ENCODE measurements at places on chromosomes 5 and 9.

DNA sequence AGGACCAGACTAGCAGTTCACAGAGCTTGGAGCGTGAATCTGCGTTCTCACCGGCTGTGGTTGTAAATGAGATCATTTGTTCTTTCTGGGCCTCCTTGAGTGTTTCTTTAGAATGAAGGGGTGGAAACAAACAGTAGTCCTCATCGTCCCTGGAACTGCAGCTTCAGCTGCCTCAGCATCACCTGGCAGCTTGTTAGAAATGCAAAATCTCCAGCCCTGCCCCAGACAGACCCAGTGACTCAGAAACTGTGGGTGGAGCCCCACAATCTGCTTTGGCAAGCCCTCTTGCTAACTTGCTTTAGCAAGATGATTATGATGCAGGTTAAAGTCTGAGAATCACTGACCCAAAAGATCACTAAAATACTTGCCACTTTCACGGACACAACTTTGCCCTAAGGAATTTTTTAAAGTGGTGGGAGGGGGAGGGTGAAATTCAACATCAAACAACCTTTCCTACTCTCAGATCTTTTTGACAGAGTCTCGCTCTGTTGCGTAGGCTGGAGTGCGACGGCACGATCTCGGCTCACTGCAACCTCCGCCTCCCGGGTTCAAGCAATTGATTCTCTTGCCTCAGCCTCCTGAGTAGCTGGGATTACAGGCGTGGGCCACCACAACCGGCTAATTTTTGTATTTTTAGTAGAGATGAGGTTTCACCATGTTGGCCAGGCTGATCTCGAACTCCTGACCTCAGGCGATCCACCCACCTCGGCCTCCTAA is 86.0 kb downstream of the BRINP1 start:
- DNase-seq: no peak

DNA sequence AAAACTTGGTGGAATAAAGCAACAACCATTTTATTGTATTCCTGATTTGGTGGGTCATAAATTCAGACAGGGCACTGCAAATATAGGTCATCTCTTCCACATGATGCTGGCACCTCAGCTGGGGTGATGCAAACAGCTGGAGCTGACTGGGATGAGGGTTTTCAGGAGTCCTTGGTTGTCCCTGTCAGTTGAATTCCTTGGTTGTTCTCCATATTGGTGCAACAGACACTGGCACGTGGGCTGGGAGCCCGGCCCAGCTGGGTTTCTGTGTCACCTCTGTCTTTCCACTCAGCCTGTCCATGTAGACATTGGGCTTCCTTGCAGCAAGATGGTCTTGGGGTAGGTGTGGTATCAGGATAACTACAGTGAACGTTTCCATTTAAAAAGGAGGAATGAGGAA is 518.0 kb upstream of the MEF2C start:
- no peak for DNase-seq

GRCh38 chr5:11411621-11412020 is 492.6 kb downstream of the CTNND2 start:
- no peak for DNase-seq

DNA sequence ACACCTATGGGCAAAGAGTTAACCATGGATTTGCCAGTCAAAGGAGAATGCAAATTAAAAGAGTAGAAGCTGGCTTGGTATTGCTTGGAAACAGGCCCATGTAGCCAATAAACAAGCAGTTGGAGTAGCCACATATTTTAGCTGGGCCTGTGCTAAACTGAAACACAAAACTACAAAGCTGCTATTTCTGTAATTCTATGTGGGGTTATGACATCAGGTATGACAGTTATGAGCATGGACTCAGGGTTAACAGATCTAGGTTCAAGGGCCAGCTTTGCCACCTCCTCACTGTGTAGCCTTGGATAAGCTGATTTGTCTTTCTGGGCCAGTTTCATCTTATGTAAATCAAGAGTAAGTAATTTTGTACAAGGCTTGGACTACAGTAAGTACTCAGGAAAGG is 142.7 kb downstream of the PIP5K1B start:
- no peak for DNase-seq

GRCh38 chr5:150846654-150847333 is 473 bp downstream of the IRGM start:
- peak; percentile 47 for DNase-seq

GRCh38 chr5:157519579-157520253 is 55.9 kb downstream of the ADAM19 start:
- DNase-seq: no peak

DNA sequence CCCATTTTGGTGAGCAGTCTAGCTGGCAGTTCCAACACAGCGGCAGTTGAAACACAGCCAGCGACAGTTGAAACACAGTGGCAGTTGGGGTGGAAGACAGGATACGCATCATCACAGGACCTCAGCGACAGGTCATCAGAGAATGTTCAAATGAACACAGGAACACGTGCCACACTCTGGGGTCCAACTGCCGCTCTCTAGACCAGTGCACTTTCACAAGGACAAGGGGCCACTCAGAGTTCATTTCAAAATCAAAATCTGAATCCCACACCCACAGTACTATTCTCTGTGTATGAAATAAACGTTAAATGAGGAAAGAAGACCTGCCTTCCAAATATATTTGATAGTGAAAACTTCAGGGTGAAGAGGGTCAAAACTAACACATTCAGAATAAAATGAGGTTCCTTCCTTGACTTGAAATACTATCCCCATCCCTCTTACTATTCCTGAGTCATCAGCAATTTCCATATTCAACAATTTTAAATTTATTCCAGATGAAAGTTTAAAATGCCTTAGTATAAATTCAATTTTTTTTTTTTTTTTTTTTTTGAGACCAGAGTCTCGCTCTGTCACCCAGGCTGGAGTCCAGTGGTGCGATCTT is 53.0 kb upstream of the SIMC1 start:
- DNase-seq: no peak

GRCh38 chr5:140966293-140967225 is at the start of gene PCDHAC2:
TSS of gene PCDHAC2 (plus strand) at chr5:140966476. CDS start at chr5:140966767, 291 bp downstream.
- DNase-seq: peak; percentile 64

DNA sequence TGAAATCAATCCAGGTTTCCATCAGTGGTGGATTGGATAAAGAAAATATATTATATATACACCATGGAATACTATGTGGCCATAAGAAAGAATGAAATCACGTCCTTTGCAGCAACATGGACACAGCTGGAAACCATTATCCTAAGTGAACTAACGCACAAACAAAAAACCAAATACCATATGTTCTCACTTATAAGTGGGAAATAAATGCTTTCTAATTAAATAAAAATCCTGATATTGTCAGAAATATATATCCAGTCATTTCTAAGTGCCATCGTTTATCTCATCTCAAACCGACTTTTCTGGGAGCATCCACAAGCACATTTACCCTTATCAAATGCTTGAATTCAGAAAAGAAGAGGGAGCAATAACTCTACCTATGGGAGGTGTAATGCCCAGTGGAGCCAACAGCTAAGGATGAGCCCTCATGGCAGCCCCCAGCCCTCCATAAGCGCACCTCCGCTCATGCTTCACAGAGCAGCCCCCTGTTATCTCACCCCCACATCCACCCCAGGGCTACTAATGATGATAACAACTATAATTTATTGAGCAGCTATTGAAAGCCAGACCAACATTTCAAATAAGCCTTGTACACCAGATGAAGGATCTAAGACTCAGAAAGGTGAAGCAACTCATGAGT is 101.7 kb upstream of the SPOCK1 start:
- DNase-seq: no peak

GRCh38 chr9:93161786-93162562 is 22.0 kb upstream of the WNK2 start:
- DNase-seq: no peak

DNA sequence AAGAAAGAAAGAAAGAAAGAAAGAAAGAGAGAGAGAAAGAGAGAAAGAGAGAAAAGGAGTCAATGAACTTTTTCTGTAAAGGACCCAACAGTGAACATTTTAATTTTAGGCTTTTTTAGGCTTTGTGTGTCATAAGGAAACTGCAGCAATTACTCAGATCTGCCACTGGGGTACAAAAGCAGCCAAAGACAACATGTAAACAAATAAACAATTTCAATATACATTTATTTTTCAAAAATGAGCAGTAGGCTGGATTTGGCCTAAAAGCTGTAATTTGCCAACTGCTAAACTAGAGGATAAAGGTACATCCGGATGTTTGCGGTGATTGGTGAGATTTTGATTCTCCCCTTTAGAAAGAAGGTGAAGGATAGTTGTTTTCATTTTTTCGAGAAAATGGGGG is 143.6 kb downstream of the CEMIP2 start:
- DNase-seq: no peak

- no peak for DNase-seq
These were observed 71.4 kb downstream of the GABBR2 start for GRCh38 chr9:98637381-98637780.

- no peak for DNase-seq
These were observed 177.7 kb downstream of the CPLANE1 start for GRCh38 chr5:37071487-37071886.
